ENCODE measurements at places on chromosomes 7 and 10.

- DNase-seq = no peak
Measured at GRCh38 chr10:119209736-119210355, 2.5 kb downstream of the GRK5 start.

GRCh38 chr10:50619882-50620281, 3.9 kb downstream of the SGMS1 start:
- no peak for DNase-seq

DNA sequence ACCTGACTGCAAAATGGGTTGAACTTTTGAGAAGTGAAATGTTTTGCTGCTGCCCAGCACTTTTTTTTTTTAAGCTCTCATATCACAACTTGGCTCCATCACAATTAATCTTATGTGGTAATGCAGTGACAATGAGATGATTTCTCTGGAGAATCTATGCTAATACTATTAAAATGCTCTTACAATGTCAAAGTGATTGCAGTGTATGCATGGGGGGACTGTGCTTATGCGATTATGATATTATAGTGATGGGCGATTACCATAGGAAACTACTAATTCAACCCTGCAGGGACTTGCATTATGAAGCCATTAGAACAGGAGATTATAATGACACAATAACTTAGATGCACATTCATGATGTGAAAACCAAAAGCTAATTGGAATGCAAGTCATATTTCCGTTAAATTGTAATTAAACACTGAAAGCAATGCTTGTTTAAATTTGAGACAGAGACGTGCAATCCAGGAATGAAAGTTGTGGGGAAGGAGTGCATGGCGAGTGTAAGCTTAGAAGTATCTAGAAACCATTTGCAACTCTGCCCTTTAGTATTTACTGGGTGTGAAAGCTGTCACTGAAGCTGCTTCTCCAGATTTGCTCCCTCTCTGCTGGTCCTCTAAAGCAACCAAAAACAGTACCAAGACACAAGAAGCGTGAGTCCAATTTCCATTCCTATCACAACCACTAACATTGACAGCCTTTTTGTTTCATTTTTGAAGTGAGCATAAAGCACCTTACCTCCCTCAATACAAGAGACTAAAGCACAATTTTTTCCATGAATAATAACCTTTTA, 21.6 kb downstream of the PTER start:
- DNase-seq = no peak

- no peak for DNase-seq
Measured at GRCh38 chr7:91554883-91555282, 290.6 kb downstream of the FZD1 start.

- no peak for DNase-seq
Measured at GRCh38 chr10:103618575-103619423, 125.3 kb downstream of the NEURL1 start.
